ENCODE measurements at places on chromosomes 6 and 20. TPM values are rescaled to one million over a fixed set of nuclear protein-coding genes. Genes with fewer than 3 reads are reported as not detected.

DNA sequence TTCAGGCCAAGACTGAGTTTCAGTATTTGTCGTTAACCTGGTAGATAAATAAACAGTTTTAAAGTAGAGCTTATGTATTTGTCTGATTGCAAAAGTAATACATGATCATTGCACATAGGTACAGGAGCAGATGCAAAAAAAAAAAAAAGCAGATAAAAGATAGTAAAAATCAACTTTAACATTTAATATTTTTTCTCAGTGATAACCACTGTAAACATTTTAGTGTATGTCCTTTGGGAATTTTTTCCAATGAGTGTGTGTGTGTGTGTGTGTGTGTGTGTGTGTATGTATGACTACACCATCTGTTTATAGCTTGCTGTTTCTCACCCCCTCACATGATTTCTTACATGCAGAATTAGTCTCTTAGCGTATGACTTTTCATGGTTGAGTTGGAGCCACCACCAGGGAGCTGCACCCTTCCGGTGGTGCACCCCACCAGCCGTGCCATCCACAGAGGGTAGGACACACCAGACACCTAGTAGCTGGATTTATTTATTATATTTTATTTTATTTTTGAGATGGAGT, 26.3 kb downstream of the WRNIP1 start:
- no peak for DNase-seq

The FOXC1 gene
- total RNA-seq: not detected

- no peak for DNase-seq
These were observed 2.6 kb downstream of the ALDH5A1 start for GRCh38 chr6:24497254-24497970.

DNA sequence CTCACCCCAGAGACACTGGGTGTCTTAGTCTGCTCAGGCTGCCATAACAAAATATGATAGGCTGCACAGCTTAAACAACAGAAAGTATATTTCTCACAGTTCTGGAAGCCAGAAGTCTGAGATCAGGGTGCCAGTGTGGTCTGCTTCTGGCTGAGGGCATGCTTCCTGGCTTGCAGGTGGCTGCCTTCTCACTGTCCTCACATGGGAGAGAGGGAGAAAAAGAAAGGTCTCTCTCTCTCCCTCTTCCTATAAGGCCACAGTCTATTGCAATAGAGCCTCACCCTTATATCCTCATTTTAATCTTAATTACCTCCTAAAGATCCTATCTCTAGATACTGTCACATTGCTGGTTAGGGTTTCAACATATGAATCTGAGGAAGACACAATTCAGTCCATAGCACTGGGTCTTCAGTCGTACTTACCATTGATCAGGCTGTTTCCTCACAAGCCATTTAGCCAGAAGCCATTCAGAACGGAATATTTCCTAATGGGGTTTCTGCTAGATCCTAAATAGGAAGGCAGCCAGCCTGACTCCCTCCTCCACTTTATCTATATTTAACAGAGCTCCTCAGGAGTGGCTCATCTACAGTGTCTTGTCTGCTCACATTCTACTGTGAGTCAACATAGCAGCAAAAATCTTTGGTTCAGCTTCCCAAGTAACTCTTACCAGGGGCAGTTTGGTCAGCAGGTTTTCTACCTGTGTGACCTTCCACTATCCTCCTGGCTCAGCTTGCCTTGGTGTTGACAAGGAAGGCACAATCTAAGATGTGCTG, 42.2 kb downstream of the CD164 start:
- no peak for DNase-seq

- no peak for DNase-seq
These were observed 317.2 kb upstream of the ID4 start for GRCh38 chr6:19519941-19520340.

- DNase-seq: no peak
These were observed 71.4 kb downstream of the VTA1 start for GRCh38 chr6:142218446-142218845.

The ADAM33 gene
- not detected for total RNA-seq

The AAR2 gene
- total RNA-seq: 23.0 TPM

The CRYBG1 gene
- 45.4 TPM for total RNA-seq

The LRRN4 gene
- not detected for total RNA-seq

GRCh38 chr6:90328004-90328403, 31.4 kb upstream of the BACH2 start:
- DNase-seq: no peak

Data from CD4-positive, alpha-beta memory T cell (primary cell).